ENCODE measurements at places on chromosomes 11 and 22. TPM values are rescaled to one million over a fixed set of nuclear protein-coding genes. Genes with fewer than 3 reads are reported as not detected.

SLCO2B1 gene
- total RNA-seq = not detected

CRACR2B gene
- 1.1 TPM for total RNA-seq

PEX26 gene
- 65.5 TPM for total RNA-seq

CCDC87 gene
- total RNA-seq = 0.16 TPM

NAP1L4 gene
- 226 TPM for total RNA-seq

NOX4 gene
- total RNA-seq = not detected

KCNQ1OT1 gene
- total RNA-seq = 0.14 TPM

SCGB1D2 gene
- total RNA-seq = not detected

NXPE4 gene
- total RNA-seq = not detected

RIMBP3B gene
- 0.19 TPM for total RNA-seq

C11orf86 gene
- total RNA-seq = not detected

IFITM10 gene
- total RNA-seq = not detected

MED15 gene
- total RNA-seq = 91.1 TPM

CFAP300 gene
- not detected for total RNA-seq

MYRF gene
- 0.70 TPM for total RNA-seq

OR10W1 gene
- not detected for total RNA-seq

NTM gene
- not detected for total RNA-seq

UCP3 gene
- 0.89 TPM for total RNA-seq

DDTL gene
- not detected for total RNA-seq

RBM4 gene
- 134 TPM for total RNA-seq

B4GALNT4 gene
- total RNA-seq = 1.9 TPM

PYGM gene
- total RNA-seq = 1.8 TPM

PVALB gene
- total RNA-seq = not detected

VPREB3 gene
- not detected for total RNA-seq

SHISAL1 gene
- not detected for total RNA-seq

PDGFB gene
- total RNA-seq = 0.40 TPM

KDM4E gene
- not detected for total RNA-seq

SERPING1 gene
- total RNA-seq = 0.41 TPM

SUSD2 gene
- 0.56 TPM for total RNA-seq

RASD2 gene
- 0.16 TPM for total RNA-seq

Data from activated naive CD8-positive, alpha-beta T cell treated with anti-CD3 and anti-CD28 coated beads for 36 hours (primary cell).